ENCODE measurements at places on chromosomes 5 and 9.

DNA sequence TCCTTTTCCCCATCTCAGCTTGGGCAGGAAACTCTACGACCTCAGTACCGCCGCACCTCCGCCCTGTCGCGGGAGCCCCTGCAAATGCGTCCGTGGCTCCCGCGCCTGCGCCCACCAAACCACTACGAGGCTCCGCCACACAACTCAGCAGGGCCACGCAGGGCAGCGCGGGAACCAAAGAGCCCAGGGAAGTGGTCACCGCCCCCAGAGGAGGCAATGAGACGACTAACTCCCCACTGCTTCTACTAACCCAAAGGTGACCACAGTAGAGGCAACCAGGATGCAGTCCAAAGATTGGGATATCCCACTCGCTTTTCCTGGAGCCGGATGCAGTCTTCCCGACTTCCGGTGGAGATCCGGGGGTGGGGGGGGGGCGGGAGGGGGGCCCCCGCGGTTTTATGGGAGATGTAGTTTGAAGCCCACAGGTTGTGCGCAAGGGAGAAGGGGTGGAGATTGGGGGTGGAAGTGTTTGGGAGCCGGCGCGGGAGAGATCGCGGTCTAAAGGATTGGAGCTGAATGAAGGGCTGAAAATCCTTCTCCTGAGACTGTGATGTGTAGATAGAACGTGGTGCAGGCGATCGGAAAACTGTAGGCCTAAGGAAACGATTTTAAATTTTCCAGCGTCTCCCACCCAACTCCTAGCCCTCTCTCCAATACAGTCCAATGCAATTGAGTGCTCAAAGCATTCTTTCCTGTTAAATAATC is at the start of gene NUDT12:
TSS of gene NUDT12 (minus strand) at position 337 of the 705 bp plus-strand sequence. CDS start 2,541 bp downstream, outside the sequence.
- peak; percentile 40 for DNase-seq

- DNase-seq = no peak
Measured at GRCh38 chr9:124652615-124653393, 118.3 kb downstream of the NR6A1 start.

DNA sequence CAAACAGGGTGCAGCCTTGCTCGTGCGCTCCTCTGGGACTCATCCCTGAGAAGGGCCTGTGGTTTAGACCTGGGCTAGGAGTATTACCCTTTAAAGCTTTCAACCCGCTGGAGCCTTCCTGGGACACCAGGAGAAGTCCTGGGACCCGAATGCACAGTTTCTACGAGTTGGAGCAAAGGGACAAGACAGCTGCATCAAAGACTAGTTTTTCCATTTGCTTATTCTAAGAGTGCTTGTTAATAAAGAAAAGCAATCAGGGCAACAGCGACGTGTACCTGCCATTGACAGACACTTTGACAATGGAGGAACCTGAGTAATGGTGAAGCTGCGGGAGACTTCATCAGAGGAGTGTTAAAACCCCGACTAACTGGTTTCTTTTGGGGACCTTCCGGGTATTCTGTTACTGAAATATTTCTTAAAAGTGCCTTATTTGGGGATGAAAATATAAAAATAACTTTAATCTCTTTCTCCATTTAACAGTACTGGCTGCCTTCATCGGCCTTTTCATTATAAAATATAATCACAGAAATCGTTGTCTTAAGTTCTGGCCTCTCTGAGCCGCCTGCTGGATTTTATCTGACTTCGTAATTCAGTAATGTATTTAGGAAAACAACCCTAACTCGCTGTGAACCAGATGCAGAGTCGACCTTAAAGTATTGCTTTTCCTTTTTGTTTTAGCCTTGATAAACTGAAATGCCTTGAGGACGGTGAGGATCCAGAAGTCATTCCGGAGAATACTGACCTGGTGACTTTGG is 732 bp downstream of the SNAPC3 start:
- DNase-seq = no peak

DNA sequence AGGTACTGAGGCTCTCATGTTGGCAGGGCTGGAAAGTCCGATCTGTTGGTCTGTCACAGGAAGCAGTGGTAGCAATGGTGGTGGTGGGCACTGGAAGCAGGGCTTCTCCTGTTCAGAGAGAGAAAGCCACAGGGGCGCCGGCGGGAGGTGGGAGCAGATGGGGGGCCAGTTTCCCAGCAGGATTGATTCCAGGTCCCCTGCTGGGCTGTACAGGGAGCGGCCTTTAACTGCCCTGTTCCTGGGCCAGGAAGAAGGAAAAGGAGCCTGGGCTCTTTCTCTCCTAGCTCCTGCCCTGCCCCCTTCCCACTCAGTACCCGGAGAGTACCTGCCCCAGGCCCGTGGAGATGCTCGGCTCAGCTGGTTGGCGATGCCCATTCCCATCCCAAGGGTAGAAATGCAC is 2.6 kb upstream of the DAB2IP start:
- no peak for DNase-seq

- DNase-seq = no peak
Measured at GRCh38 chr5:143065185-143065965, 295.2 kb downstream of the ARHGAP26 start.

- DNase-seq = no peak
Measured at GRCh38 chr9:129725795-129726251, 27.0 kb downstream of the PTGES start.

DNA sequence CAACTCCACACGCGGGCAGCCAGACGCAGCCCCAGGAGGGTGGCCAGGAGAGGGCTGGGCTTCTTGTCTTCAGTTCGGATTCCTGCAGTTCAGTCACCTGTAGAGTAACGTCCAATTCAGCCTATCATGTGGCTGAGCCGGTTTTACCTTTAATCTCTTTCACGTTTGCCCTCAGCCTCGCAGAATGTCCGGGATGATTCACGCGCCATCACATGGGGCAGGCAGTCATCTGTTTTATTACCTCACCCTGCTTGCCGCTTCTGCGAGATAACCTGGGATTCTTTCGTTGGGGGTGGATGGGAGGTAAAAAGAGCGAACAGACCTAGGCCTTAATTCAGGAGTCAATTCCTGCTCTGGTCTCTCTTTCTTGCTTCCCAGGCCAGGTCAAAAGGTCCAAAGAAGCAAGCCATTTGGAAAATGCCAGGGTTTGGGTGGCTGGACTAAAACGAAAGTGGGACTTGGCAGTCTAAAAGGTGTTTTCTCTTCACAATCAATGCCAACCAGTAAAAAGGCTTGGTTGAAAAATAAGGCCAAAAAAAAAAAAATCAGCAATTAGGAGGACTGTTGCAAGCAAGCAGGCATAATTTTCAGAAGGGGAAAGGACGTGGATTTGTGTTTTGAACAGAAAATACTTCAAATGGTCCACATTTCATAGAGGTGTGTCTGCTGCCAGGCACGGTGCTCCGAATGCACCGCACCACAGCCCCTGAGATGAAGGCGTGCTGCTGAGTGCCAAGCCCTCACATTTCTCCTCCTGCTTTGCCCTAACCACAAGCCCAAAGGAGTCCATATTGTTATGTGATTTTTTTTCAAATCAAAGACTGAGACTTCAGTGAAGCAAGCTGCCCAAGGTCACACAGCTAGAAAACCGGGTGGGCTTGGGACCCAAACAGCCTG is 2.8 kb upstream of the WWC1 start:
- no peak for DNase-seq

- no peak for DNase-seq
Measured at GRCh38 chr5:112552216-112552615, 133.1 kb upstream of the EPB41L4A start.

DNA sequence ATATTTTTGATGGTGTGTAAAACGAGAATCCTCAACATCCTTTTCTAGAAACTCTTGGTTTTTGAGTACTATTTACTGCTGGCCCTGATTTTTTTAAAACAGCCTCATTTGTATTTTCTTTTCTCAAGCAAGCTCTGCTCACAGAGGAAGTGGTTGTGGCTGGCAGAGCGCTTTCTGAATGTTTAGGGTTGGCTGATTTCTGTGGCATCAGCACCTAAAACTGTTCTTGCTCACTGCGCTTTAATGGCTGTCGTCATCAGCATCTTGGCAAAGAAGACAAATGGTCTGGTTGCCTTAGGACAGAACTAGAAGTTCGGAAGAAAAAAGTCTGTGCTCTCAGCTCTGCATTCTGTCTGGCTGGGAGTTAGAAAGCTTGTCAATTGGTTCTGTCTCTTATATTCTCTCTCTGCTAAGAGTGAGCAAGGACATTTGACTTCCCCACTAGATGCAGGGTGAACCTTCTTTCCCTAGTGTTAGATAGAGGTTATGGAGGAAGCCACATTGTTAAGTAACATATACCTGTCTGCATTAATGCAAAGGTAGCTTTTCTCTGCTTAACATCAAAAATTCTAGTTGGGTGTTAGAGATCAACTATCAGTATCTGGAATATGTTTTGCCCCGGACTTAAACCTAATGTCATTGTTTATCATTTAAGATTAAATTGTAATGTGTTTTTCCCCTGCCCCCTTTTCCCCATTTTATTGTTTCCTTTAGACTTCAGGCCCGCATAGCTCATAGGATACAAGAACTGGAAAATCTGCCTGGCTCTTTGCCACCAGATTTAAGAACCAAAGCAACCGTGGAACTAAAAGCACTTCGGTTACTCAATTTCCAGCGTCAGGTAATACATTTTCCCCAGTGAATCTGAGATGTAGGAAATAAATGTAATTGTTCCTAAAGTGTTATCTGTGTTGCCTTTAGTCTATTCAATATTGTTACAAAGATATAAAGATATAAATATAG is 39.0 kb downstream of the SMARCA2 start:
- peak; percentile 44 for DNase-seq

DNA sequence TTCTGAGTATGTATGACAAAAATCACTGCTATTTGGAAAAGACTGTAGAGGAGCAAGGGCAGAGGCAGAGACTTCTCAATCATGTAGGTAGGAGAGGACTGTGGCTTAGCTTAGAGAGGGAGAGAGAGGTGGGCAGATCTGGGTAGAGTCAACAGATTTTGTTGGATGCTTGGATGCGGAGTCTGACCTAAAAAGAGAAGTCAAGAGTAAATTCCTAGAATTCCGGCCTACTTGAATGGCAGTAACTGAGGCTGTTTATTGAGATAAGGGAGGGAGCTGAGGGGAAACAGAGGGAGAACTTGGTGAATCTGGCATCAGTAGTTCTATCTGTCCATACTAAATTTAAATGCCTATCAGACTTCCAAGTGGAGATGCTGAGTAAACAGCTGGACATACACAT is 2.4 kb downstream of the TICAM2 start:
- DNase-seq = no peak

GRCh38 chr5:32163785-32164184 is 10.3 kb downstream of the GOLPH3 start:
- DNase-seq = no peak

DNA sequence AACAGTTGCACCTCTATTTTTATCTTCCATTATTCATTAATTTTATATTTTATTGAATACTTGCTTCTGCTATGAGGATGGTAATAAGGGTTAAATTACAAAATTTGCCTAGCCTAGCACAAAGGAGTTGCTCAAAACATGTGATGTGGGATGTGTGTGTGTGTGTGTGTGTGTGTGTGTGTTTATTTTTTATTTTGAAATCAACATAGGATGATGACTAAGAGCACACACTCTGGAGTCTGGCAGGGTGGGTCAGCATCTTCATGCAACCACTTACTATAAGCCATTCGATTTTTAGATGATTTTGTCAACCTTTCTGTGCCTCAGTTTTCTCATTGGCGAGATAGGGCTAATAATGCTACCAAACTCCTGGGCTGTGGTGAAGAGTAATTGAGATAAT is 57.7 kb upstream of the MAMDC2 start:
- no peak for DNase-seq

DNA sequence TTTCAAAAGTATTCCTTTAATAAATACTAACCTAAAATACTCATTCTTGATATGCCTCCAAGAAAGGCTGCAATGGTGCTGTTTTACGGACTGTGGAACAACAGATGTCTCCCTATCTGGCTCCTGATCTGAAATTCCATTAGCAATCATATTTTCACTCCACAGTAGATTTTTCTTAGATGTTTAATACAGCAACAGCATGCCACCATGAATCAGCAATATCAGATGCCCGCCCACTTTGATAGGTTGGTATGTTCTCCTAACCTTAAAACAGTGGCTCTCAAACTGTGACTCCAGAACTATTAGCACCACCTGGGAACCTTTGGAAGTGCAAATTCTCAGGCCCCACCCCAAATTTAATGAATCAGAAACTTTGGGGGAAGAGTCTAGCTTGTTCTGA is 110.2 kb downstream of the MLLT3 start:
- DNase-seq = no peak

- no peak for DNase-seq
Measured at GRCh38 chr5:76400466-76400865, 2.6 kb upstream of the IQGAP2 start.

- no peak for DNase-seq
Measured at GRCh38 chr5:53029608-53030007, 40.5 kb downstream of the ITGA2 start.

DNA sequence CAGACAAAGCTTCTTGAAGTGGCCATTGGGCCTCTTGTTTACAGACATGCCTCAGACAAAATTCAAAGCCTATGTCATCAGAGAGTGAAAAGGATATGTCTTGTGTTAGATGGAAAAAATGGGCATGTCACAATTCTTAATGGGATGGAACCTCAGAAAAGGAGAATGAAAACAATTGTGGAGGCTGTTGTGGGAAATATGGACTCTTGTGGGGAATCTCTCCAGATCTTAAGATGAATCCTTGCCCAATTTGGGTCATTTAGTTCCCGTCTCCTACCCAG is 19.5 kb downstream of the SLC22A5 start:
- DNase-seq = no peak

DNA sequence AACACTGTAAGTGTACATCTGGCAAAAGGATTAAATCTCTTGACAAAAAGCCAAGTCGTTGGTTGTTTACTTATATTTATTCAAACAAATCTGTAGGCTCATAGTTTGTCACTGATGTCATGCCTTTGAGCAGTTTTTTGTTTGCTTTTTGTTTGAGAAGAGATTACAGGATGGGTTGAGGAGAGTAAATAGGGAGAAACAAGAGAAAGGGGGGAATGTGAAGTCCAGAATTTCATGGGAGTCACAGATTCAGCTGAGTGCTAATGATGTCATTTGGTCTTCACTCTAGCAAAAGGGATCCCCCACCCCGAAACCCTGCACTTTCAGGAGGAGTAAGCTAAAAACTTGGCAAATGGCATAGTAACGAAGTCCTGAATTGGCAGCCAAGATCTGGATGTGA is 337.4 kb downstream of the GLIS3 start:
- DNase-seq = no peak

DNA sequence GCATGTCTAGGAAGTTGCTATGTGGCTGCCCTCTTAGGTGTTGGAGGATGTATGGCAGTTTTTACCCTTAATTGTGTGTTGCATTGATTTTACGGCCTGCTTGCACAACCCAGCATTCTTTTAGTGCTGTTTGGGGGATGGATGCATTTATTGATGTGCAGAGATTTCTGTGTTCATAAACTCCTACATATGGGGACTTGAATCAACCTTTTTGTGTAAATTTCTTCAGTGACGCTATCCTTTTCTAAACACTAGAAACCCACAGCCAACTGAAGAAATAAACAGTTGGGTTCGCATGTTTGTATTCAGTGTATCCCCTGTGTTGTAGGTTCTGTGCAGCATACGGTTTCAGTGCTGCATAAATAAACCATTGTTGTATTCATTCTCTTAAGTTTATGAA is 263.7 kb downstream of the RASEF start:
- no peak for DNase-seq

- DNase-seq = no peak
Measured at GRCh38 chr9:128169925-128170324, 9.9 kb downstream of the BBLN start.

GRCh38 chr9:112581469-112582176 is 95.0 kb downstream of the KIAA1958 start:
- no peak for DNase-seq

- no peak for DNase-seq
Measured at GRCh38 chr9:121895818-121896544, 197.1 kb downstream of the TTLL11 start.

Measured in stimulated activated CD8-positive, alpha-beta memory T cell treated with anti-CD3 and anti-CD28 coated beads, Interleukin-4, amount 100 ng/mL, for 24 hours (primary cell).